ENCODE measurements at places on chromosomes 16 and 17.

DNA sequence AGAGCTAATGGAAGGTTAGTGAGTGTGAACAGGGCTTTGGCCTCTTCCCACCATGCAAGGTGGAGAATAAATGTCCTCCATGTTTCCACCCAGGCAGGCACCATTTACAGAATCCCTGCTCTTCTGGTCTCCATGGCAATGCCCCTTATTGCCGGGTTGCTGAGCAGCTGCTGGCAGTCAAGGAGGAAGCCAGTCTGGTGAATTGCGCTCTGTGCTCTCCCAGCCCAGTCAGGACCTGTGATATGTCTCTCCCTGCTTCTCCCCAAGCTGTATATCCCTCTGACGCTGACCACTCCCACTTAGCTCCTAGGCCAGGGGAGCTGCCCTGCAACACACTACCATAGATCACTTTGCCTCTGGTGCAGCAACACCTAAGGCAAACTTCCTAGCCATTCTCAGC lies 402.1 kb upstream of the ERCC4 start:
- ATAC-seq = no peak

GRCh38 chr16:4744555-4745273 lies 10.4 kb downstream of the DNAAF8 start:
- no peak for ATAC-seq

- ATAC-seq = no peak
Observed at GRCh38 chr16:12208341-12209035, 232.0 kb downstream of the SNX29 start.

DNA sequence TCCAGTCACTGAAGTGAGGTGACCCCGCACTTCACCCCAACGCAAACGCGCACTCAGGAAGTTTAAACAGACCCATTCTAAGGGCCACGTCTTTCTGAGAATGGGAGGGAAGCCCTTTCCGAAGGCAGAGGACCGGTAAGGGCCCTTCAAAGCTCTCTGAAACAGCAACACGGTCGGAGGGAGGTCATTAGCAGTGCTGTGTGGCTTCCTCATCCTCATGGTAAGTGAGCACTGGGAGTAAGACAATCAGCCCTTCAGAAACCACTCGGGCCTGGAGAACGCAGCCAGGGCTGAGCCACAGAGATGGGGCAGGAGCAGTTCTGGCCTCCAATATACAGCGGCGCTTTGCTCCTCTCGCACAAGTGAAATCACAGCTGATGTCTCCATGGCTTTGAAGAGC lies 23.7 kb downstream of the SRL start:
- ATAC-seq = no peak

- no peak for ATAC-seq
Observed at GRCh38 chr17:30550512-30551273, 73.5 kb downstream of the GOSR1 start.

GRCh38 chr16:83970430-83970815 lies 2.4 kb downstream of the NECAB2 start:
- no peak for ATAC-seq

DNA sequence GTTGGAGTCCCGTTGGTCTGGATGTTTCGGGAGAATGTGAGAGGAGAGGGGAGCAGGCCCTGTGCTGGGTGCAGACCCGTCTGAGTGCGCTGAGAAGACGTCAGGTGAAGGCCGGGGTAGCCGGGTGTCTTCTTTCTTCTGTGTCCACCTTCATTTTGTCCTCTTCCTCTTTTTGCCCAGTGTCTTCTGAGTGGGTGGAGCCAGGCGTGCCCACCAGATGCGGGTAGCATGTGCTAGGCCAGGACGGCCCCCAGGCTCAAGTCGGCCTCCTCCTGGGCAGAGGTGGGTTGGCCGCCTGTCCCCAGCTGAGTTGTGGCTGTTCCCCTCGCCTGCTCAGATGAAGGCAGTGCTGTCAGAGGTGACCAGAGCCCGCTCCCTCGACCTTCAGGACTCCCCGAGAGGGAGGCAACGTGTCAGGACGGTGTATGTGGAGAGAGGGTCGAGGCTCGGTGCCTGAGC lies 3.5 kb downstream of the METRNL start:
- ATAC-seq = no peak

- ATAC-seq = no peak
Observed at GRCh38 chr16:57258226-57258909, 13.3 kb downstream of the ARL2BP start.
